Left ventricle myocardium inferior (tissue), 1 donor: ENCODE measurements at places on chromosomes 2 and 18. TPM values are rescaled to one million over a fixed set of nuclear protein-coding genes. Genes with fewer than 3 reads are reported as not detected.

SOCS6 gene
- total RNA-seq, result 20.2 TPM

HOXD1 gene
- total RNA-seq, result not detected

SOWAHC gene
- 2.3 TPM for total RNA-seq

KIDINS220 gene
- 60.0 TPM for total RNA-seq

RAB17 gene
- total RNA-seq, result 4.5 TPM

ARHGAP25 gene
- total RNA-seq, result 5.3 TPM

LBX2 gene
- total RNA-seq, result 0.25 TPM

LIMS4 gene
- total RNA-seq, result 2.1 TPM

COLEC12 gene
- 7.3 TPM for total RNA-seq

DCDC2C gene
- not detected for total RNA-seq

STARD7 gene
- 174 TPM for total RNA-seq

SPEG gene
- 145 TPM for total RNA-seq

CCDC88A gene
- 21.7 TPM for total RNA-seq

NTSR2 gene
- total RNA-seq, result not detected

AAK1 gene
- total RNA-seq, result 133 TPM

CRYBA2 gene
- total RNA-seq, result not detected

TNFRSF11A gene
- total RNA-seq, result 1.6 TPM

ALPG gene
- not detected for total RNA-seq

NAPG gene
- 31.2 TPM for total RNA-seq

TMX3 gene
- 26.3 TPM for total RNA-seq

TFCP2L1 gene
- 0.14 TPM for total RNA-seq

CHN1 gene
- 14.2 TPM for total RNA-seq

CCDC141 gene
- 208 TPM for total RNA-seq

FOXI3 gene
- not detected for total RNA-seq

ABCB11 gene
- total RNA-seq, result 0.05 TPM

CD207 gene
- total RNA-seq, result not detected

HOXD12 gene
- not detected for total RNA-seq
